ENCODE measurements at places on chromosomes 3 and 15.
A peak's percentile ranks its signal among the peaks of the same experiment; 100 is the strongest.

- no peak for DNase-seq
These were observed 77.6 kb downstream of the CMSS1 start for GRCh38 chr3:99895131-99895696.

- peak; percentile 46 for DNase-seq
These were observed 14.9 kb upstream of the AEN start for GRCh38 chr15:88606070-88606794.

- no peak for DNase-seq
These were observed 52.4 kb downstream of the TBL1XR1 start for GRCh38 chr3:177144922-177145321.

DNA sequence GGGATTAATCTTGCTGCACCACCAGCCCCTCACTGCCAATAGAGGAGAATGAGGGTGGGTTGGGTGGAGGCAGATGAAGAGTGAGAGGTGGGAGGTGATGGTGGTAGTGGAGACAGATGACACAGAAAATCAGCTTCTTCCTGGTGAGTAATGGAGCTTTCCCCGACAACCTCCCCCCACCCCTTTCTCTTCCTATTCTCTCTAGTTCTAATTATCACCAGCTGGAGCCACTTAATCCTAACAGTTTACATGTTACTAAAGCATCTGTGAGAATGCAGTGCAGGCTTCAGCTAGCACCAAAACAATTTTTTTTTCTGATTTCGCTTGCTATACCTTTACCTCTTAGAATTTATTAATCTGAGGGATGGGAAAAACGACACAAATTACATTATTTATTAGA is 116.1 kb upstream of the DNAJC19 start:
- DNase-seq = no peak

- DNase-seq = no peak
These were observed 48.8 kb upstream of the PIK3R4 start for GRCh38 chr3:130795396-130795795.
